Smooth muscle cell of the coronary artery (primary cell): ENCODE measurements at places on chromosomes 1 and 21. TPM values are rescaled to one million over a fixed set of nuclear protein-coding genes. Genes with fewer than 3 reads are reported as not detected.

The WLS gene
- total RNA-seq: 61.0 and 92.7 TPM in 2 replicates

The CD164L2 gene
- not detected in 2 replicates for total RNA-seq

The ASPM gene
- total RNA-seq: 0.47 and 6.1 TPM in 2 replicates

The CGN gene
- 0.30 and 0.35 TPM in 2 replicates for total RNA-seq

The CCDC190 gene
- total RNA-seq: 1.5 TPM in 1 of 2 replicates, not detected in the other

The EIF2D gene
- total RNA-seq: 42.2 and 45.9 TPM in 2 replicates

The RAP1GAP gene
- total RNA-seq: 0.12 and 0.23 TPM in 2 replicates

The CNN3 gene
- 202 and 322 TPM in 2 replicates for total RNA-seq

The ELAPOR1 gene
- 0.23 TPM in 2 replicates for total RNA-seq

The PSMB2 gene
- 8.8 and 18.3 TPM in 2 replicates for total RNA-seq

The VCAM1 gene
- total RNA-seq: 6.6 and 31.3 TPM in 2 replicates

The PCSK9 gene
- total RNA-seq: 0.23 and 0.90 TPM in 2 replicates

The S100A3 gene
- 5.0 and 7.3 TPM in 2 replicates for total RNA-seq

The SLC25A33 gene
- total RNA-seq: 1.9 and 4.2 TPM in 2 replicates

The CNIH3 gene
- total RNA-seq: 14.0 and 35.7 TPM in 2 replicates

The LCE1B gene
- not detected in 2 replicates for total RNA-seq

The AGMAT gene
- total RNA-seq: 0.23 and 0.53 TPM in 2 replicates

The PLEKHA6 gene
- total RNA-seq: 0.08 and 0.59 TPM in 2 replicates

The BRINP2 gene
- total RNA-seq: not detected in 2 replicates

The OR2L3 gene
- not detected in 2 replicates for total RNA-seq

The FCRL6 gene
- total RNA-seq: not detected in 2 replicates

The SLC45A1 gene
- total RNA-seq: 0.30 and 2.1 TPM in 2 replicates

The HCRTR1 gene
- total RNA-seq: under 0.01 TPM in 1 of 2 replicates, not detected in the other

The SV2A gene
- total RNA-seq: 8.1 and 13.8 TPM in 2 replicates

The CHODL gene
- not detected in 2 replicates for total RNA-seq
